H7 (cell line): ENCODE measurements at places on chromosomes 5 and 9.

GRCh38 chr5:31343946-31344345, 150.5 kb downstream of the CDH6 start:
- no peak for DNase-seq

- DNase-seq = no peak
Observed at GRCh38 chr9:133823189-133824105, 85.3 kb upstream of the SARDH start.

DNA sequence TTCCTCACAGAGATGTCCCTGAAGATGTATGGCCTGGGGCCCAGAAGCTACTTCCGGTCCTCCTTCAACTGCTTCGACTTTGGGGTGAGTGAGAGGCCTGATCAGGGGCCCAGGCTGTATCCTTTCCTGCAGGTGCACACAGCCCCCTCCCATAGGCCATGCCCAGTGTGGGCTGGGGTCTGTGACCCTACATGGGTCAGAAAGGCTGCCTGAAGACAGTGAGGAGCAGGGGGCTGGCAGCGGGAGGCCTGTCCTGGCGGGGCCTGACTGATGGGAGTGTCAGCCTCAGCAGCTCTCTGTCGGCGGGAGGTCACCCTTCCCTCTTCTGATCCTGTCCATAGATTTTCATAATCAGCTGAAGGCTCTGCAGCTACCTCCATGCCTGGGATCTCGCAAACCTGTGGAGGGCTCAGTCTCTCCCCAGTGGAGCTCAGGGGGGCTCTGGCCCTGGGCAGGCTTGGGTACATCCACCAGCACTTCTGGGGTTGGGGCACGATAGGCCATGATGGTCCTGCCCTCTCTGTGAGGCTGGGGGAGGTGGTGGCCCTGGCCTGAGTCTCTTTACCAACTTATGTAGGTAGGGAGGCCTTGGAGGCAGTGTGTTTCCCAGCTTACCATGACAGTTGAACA, 98.5 kb downstream of the CACNA1B start:
- peak; percentile 10 for DNase-seq

GRCh38 chr5:37582202-37582601, 203.1 kb downstream of the WDR70 start:
- no peak for DNase-seq

- no peak for DNase-seq
Observed at GRCh38 chr9:91119679-91120078, 242.0 kb downstream of the AUH start.
